Fibroblast of the aortic adventitia (primary cell): ENCODE measurements at places on chromosomes 5 and 9. TPM values are rescaled to one million over a fixed set of nuclear protein-coding genes. Genes with fewer than 3 reads are reported as not detected.

Gene PCDHGC3
- total RNA-seq: 53.7 and 97.7 TPM in 2 replicates

Gene ABO
- total RNA-seq: not detected in 2 replicates

Gene HSPB3
- 0.63 TPM in 1 of 2 replicates, not detected in the other for total RNA-seq

Gene TLE4
- 14.7 and 75.3 TPM in 2 replicates for total RNA-seq

Gene TCF7
- 1.1 and 16.8 TPM in 2 replicates for total RNA-seq

Gene CBY3
- not detected in 2 replicates for total RNA-seq

Gene HTR4
- total RNA-seq: 0.18 TPM in 1 of 2 replicates, not detected in the other

Gene PDE6A
- not detected in 2 replicates for total RNA-seq

Gene NKD2
- 0.81 TPM in 1 of 2 replicates, not detected in the other for total RNA-seq

Gene PCDHGB7
- total RNA-seq: 16.7 and 22.1 TPM in 2 replicates

Gene WDR31
- 0.33 and 2.4 TPM in 2 replicates for total RNA-seq

Gene OTP
- total RNA-seq: not detected in 2 replicates

DNA sequence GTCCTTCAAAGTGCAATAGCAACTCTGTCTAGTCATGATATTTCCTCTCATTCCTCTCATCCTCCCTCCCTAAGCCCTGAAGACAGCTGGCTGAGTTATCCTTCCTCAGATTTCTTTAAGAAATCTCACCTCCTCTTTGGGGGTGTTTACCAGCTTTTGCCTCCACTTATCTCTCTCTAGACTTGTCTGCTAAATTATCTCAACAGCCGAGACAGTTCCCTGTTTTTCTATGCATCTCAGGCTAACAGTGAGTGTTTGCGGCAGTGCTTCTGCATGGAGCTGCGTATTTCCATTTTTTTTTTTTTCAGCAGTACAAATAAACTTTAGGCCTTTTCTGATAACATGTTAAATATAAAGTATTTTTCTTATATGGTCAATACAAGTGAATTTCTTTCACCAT lies 20.9 kb downstream of the KCTD16 start:
- no peak for DNase-seq

- DNase-seq: peak; percentile 89
Observed at GRCh38 chr9:129509533-129509928, 111.4 kb downstream of the C9orf50 start.

DNA sequence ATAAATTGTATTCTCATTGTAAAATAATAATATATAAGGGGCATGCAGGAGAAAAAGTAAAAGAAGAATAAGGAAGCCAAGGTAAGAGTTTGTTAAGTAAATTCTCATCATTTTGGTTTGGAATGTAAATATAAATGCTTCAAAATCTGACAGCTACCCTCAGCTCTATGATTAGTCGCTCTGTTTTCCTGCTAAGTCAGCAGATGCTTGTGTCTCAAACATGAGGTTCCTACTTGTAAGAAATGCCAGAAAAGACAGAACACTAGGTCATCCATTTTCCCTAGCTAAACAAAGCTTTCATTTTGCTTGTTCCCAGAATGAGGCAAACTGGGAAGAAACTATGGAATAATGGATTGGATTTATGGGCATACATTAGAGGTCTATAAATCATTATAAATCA lies 293.1 kb downstream of the DMRTA1 start:
- no peak for DNase-seq

GRCh38 chr9:9257999-9258498 lies 1354.8 kb downstream of the PTPRD start:
- no peak for DNase-seq

DNA sequence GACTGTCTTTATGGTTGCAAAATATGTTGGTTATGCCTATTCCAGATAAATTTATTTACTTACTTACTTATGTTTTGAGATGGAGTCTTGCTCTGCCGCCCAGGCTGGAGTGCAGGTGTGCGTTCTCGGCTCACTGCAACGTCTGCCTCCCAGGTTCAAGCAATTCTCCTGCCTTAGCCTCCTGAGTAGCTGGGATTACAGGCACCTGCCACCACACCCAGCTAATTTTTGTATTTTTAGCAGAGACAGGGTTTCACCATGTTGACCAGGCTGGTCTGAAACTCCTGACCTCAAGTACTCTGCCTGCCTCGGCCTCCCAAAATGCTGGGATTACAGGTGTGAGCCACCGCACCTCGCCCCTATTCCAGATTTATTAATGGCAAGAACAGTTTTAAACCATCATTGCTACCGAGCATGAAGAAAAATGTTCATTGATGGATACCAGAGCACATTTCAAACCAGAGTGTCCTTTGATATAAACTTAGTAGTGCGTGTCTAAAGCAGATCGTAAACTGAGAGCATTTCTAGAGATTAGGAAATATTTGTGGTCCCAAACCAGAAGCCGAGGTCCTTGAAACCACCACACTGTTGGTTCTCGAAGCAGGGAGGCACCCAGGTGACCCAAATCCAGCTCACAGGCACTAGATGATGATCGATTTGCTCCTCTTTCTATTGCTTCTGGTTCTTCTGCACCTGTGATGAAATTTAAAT lies 85.2 kb downstream of the GRAMD2B start:
- DNase-seq: no peak

DNA sequence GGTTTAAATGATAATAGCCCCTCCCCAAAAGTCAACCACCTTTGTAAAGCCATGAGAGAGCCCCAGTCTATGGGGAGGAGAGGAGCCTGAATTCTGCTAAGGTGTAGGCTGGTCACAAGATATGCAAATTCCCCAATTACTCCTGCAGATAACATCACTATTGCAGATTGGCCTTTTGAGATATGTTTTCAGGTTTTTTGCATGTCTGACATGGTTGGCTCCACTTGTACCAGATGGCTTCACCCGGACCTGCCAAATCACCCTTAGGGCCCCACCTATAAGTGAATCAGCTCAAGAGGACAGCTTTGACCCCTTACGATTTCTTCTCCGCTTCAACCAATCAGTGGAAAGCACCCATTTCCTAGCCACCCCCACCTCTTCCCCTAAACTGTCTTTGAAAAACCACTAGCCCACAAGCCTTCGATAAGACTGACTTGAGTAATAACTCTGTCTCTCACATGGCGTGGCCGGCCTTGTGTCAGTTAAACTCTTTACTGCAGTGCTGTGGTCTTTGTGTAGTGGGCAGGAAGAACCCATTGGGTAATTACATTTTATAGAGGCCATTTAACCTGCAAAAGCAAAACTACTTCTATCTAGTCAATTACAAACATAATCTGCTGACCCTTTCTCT lies 69.7 kb downstream of the PRLR start:
- no peak for DNase-seq

GRCh38 chr5:150129813-150130492 lies 25.7 kb downstream of the PDGFRB start:
- DNase-seq: peak; percentile 83

DNA sequence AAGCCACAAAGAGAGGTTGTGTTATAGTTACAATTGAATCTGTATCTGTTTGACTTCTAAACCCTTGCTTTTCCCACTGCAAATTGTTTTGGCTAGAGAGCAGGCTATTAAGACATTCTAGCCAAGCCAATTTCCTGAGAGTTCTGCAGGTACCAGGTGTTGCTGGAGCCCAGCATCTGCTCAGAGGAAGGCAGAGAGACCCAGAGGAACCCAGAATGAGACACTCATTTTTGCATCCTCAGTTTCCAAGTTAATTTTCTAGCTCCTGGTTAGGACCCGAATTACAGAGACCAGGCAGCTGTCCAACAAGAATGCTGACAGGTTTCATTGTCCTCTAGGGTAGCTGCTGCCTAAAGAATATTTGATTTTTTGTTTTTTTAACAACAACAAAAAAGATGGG lies 266.2 kb downstream of the TRIM32 start:
- no peak for DNase-seq

DNA sequence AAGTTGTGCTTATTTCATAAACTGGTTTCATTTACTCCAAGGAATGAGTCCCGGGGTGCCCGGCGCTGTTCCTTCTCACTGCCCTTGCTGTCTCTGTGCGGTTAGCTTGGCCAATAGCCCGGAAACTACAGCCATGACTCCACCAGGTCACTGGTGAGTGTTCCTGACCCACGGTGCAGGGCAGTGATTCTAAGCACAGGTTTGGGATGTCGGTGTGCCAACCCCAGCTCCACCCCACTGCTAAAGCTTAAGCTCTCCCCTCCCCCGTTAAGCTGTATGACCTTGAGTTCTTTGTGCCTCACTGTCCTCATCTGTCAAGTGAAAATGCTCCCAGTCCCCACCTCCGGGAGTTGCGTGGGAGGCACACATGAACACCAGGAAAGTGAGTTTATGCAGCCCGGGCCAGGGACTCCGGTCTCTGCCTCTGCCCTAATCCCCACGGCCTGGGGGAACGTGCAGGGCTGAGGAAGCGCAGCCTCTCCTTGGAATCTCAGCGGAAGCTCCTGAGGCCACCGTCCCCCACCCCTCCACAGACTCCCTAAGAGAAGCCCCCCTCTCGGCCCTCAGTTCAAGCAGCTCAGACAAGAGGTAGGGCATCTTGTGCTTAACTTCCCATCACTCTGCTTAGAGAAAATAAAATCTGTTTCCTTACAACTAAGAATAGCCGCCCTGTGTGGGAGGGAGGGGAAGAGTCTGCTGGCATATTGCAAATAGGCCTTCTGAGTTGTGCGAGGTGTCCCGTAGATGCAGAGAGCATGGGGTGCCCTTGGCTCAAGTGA lies 92.0 kb upstream of the RAI14 start:
- peak; percentile 61 for DNase-seq

GRCh38 chr5:123906698-123907295 lies 394.8 kb downstream of the CSNK1G3 start:
- DNase-seq: no peak

DNA sequence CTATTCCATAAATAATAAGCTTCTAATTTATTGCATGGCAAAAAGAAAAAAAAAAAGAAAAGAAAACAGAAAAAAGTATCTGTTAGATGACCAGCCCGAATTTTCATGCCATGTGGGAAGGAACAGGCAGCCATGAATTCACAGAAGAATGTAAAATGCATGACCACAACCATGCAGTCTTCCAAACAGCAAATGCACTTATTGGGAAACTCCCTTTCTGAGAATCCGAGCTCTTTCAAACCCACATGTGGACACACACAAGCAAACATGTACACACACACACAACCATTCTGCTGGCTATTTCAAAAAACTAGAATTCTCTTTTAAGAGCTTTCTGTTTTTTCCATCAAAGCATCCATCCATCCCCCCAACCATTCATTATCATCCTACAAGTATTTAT lies 236.1 kb downstream of the DNAH5 start:
- no peak for DNase-seq

DNA sequence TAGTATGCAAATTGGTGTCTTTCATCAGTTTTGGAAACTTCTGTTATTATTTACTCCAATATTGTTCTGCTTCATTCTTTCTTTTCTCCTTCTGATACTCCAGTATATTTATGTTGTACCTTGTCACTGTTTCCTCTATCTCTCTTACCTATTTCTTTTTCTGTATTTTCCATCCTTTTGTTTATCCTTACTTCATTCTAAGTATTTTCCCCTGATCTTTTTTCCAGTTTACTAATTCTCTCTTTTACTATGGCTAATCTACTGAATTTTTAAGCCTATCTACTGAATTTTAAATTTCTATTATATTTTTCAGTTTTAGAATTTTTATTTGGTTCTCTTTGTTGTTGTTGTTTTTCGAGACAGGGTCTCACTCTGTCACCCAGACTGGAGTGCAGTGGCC lies 7.4 kb downstream of the SMIM3 start:
- no peak for DNase-seq

GRCh38 chr9:14779566-14780022 lies 57.1 kb upstream of the CER1 start:
- no peak for DNase-seq

DNA sequence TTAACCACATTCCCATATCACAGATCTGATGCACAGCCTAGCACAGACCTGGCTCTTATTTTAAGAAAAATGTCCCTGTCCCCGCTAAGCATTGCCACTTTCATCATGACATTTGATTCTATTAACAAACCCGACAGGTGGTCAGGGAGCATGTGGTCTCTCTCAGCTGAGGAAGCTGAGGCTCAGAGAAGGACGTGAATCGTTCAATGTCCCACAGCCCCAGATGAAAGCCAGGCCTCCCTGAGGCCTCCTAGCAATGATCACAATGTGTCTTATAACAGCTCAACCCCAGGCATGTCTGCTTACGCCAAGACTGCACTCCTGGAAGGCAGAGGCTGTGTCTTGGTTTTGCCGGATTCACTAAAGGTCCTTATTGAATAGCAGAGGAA lies 10.4 kb upstream of the CRB2 start:
- DNase-seq: no peak

GRCh38 chr5:6143523-6143922 lies 234.8 kb downstream of the MED10 start:
- no peak for DNase-seq

GRCh38 chr5:1535646-1536045 lies 11.9 kb upstream of the LPCAT1 start:
- no peak for DNase-seq

- no peak for DNase-seq
Observed at GRCh38 chr9:61673664-61674381, 484.0 kb downstream of the SPATA31A7 start.

DNA sequence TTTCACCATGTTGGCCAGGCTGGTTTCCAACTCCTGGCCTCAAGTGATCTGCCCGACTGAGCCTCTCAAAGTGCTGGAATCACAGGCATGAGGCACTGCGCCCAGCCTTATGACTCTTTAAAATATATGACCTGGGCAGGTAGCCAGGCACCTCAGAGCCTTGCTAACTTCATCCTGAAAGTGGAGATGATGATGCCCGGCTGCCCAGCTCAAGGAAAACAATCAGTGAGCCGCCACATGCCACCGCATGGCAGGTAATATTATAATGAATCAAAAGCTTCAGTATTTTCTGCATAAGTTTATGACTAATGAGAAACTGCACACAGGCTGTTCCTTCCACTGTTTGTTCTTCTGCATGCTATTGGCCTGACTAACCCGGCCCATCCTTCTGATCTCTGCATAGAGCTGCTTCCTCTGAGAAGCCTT lies 30.4 kb upstream of the DMRT1 start:
- peak; percentile 13 for DNase-seq

- DNase-seq: no peak
Observed at GRCh38 chr9:105865285-105865684, 170.9 kb downstream of the TMEM38B start.

GRCh38 chr5:16179511-16179935 lies at the start of gene MARCHF11:
TSS of gene MARCHF11 (minus strand) at chr5:16179791. CDS start at chr5:16179575, 216 bp downstream.
- no peak for DNase-seq

DNA sequence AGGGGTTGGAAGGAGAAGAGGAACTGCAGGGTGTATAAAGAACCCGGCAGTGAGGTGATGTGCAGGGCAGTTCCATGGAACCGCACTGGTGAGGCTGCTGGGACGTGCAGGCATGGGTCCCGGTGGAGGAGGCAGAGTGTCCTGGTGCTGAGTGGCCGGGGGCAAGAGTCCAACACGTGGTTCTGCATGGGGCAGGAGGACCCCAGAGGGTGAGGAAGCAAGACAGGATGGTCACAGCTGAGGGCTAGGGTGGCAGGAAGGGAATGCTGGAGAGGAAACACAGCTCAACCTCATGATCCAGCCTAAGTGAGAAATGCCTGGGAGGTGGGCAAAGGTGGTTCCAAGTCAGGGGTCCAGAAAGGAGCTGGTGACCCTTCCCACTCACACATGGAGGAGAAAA lies 87.2 kb downstream of the S1PR3 start:
- DNase-seq: no peak

GRCh38 chr5:4191703-4192102 lies 596.1 kb downstream of the IRX1 start:
- DNase-seq: no peak

GRCh38 chr9:4875559-4875958 lies 82.8 kb downstream of the RCL1 start:
- no peak for DNase-seq
